ENCODE measurements at places on chromosomes 16 and 17.

- no peak for DNase-seq
Observed at GRCh38 chr17:8965394-8966168, at the start of gene PIK3R5. Gene PIK3R5 (minus strand): TSS chr17:8965707. CDS start chr17:8911494, 54,213 bp downstream.

DNA sequence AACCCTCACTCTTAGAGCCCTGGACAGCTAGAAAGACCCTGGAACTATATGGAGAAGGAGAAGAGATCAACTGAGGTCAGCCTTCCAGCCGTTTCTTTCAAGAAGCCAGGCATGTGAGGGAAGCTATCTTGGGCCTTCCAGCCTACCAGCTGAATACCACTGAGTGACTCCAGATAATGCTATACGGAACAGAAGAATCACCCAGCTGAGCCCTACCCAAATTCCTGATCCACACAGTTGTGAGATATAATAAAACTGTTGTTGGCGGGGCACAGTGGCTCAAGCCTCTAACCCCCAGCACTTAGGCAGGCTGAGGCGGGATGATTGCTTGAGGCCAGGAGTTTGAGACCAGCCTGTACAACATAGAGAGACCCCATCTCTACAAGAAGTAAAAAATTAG, 26.2 kb upstream of the MYH10 start:
- DNase-seq = no peak

GRCh38 chr17:34726536-34727384, 147.4 kb downstream of the TMEM132E start:
- no peak for DNase-seq

- DNase-seq = peak; percentile 50
Observed at GRCh38 chr16:81626181-81626674, 152.9 kb upstream of the PLCG2 start.

- DNase-seq = peak; percentile 88
Observed at GRCh38 chr17:50266384-50267073, 7.7 kb upstream of the TMEM92 start.

- no peak for DNase-seq
Observed at GRCh38 chr16:85134076-85134788, 22.0 kb upstream of the CIBAR2 start.

GRCh38 chr17:64107500-64108236, 22.3 kb downstream of the ERN1 start:
- DNase-seq = no peak

DNA sequence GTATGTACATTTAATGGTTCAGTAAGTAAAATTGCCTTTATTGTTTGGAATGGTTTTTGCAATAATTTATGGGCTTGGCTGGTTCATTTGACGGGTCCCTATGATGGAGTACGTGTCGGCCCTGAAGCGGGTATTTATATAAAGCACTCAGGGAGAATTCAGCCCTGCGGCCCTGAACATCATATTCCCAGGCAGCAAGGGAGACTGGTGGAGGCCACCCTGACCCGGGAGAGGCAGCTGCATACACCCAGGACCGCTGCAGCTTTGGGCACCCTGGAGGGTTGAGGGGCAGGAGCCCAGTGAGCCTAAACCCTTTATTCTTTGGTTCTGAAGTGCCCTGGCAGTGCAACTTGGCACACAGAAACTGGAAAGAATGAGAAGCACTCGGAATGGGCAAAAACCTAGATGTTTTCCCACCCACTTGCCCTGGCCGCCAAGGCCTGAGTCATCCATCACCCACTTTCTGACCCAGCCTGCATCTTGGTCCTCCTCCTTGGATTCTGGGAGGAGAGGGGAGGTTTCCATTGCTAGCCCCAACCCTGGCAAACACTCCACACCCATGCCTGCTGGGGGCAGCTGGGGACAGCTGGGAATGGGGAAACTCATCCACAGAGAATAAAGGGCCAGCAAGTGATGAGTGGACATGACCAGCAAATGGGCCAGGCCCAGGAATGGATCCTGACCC, 162.2 kb upstream of the TNRC6C start:
- DNase-seq = peak; percentile 41

DNA sequence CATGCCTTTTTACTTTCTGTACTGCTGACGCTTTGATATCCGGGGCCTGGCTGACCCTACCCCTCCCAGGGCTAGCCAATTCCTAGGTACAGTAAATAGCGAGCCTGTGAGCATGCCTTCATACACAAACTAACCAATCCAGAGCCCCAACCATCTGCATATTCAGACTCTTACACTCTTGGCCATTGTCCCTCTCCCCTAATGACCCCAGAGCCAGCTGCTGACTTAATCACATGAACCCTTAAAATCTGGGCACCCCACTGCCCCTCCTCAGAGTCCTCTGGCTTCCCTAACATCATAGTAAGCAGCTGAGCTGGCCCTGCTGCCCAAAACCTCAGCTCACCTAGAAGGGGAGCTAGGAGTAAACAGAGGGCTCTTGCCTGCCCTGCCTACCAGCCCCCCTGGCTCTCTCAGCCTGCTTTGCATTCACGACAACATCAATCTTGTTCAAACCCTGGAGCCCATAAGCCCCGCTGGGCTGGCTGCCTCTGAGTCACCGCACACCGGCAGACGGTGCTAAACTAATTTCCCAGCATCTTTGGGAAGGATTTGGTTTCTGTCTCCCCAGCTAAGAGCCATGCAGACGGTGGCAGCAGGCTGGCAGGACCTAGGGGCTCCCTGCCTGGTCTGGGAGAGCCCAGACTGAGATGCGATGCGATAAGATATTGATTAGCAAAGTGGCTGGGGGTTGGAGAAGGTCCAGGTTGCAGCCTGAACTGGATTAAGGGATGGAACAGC, 63.2 kb downstream of the CLEC19A start:
- peak; percentile 14 for DNase-seq

DNA sequence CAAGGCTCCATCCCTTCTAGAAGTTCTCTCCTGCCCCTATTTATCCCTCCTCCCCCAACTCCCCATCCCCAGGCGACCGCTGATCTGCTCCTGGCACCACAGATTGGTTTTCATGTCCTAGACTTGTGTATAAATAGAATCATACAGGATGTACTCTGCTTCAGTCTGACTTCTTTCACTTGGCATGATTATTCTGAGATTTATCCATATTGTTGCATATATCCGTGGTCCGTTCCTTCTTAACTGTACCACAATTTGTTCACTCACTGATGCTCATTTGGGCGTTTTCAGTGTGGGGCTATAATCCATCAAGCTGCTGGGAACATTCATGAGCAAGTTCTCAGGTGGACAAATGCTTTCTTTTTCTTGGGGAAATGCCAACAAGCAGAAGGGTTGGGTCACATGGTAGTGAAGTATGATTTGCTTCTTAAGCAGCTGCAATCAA, 23.9 kb downstream of the PITPNM3 start:
- no peak for DNase-seq
